ENCODE measurements at places on chromosomes 13 and 19.

- peak; percentile 91 for DNase-seq
These were observed 710 bp upstream of the BTBD2 start for GRCh38 chr19:2016041-2016807.

DNA sequence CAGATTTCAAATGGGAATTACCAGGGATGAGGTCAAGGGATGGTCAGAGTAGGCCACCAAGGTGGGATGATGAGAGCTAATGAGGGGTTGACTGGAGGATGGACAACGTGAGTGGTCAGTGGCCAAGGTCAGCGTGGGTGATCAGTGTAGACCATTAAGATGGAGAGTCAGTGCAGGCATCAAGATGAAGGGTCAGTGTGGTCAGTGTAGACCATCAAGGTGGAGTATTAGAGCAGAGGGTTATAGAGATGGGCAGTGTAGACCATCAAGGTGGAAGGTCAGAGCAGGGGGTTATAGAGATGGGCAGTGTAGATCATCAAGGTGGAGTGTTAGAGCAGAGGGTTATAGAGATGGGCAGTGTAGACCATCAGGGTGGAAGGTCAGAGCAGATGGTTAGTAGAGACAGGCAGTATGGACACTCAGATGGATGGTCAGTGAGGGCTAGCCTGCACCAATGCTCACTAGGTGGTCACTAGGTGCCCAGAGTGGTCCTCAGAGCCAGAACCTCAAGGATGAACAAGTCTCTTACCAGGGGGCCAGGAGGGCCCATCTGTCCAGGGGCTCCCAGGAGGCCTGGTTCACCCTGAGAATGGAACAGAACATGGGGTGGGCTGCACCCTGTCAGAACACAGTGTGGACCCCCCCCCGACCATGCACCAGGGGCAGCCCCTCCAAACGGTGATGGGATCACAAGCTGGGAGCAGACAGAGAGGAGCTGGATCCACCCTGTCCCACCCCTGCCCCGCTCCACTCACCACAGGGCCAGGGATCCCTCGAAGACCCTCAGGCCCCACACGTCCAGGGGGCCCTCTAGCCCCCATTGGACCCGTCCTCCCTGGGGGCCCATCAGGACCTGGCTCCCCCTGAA lies 32.7 kb upstream of the OLFM2 start:
- DNase-seq = no peak

- peak; percentile 30 for DNase-seq
These were observed 76.6 kb upstream of the POMP start for GRCh38 chr13:28582225-28582891.

- no peak for DNase-seq
These were observed 127.9 kb downstream of the DIAPH3 start for GRCh38 chr13:60035874-60036273.

GRCh38 chr13:111335298-111335697 lies 14.9 kb downstream of the TEX29 start:
- DNase-seq = no peak

DNA sequence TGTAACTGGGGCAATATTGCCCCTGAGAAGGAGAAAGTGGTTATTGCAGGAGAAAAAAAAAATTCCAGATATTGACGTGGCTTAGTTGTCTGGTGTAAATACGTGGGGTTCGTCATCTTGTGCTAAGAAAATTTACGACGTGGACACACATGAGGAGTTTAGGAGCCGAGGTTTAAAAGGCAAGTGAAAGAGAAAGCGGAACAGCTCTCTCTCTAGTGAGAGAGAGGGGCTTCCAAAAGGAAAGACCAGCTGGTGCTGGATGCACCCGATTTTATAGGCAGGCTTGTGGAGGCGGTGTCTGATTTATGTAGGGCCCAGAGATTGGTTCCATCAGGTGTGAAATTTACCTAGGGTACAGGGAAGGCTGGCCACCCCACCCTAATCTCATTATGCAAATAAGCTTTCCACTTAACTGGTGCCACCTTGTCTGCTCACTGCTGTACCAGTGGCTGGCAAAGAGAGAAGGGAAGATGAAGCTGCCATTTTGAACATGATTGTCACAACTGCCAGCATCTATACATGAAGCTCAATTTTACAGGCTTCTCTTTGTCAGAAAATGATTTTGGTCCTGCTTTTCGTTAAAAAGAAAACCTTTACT lies 845.1 kb downstream of the DACH1 start:
- DNase-seq = no peak

- DNase-seq = no peak
These were observed 63.3 kb downstream of the MCF2L start for GRCh38 chr13:113032291-113032690.

DNA sequence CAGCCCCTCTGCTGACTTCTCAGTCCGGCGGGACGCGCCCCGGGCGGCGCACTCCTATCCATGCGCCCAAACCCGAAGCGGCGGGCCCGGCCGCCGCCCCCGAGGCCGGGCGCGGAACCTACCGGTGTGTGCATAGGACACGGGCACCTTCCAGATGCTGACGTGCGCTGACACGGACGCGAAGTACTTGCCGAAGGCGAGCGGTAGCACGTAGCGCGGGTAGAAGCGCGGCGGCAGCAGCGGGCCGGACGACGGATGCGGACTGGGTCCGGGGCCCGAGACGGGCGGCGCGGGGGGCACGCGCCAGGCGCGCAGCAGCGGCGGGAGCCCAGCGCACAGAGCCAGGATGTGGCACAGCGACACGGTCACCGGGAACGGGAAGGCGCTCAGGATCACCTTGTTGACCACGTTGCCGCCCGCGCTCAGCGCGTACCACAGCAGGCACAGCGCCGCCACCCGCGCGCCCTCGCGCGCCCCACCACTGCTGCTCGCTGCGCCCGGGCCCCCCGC lies 338 bp downstream of the SLC35E1 start:
- DNase-seq = no peak

- no peak for DNase-seq
These were observed 561.6 kb downstream of the TBC1D4 start for GRCh38 chr13:74920361-74920760.

DNA sequence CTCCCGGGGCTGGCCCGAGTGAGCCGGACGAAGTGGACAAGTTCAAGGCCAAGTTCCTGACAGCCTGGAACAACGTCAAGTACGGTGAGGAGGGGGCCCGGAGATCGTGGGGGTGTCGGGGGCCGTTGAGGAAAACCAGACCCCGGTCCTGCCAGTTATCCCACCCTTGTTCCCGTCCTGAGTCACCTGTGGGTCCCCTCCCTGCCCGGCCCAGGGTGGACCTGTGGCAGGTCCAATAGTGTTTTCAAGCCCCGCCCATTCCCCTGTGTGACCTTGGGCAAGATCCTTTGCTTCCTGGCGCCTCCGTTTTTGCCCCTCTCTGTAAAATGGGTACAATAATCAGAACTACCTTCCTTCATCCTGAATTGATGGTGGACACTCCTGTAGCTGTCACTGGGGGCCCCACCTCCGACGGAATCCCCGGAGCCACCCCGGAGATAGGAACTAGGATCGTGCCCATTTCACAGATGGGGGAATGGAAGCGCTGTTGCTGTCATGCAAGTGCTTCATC lies 593 bp downstream of the ATG4D start:
- DNase-seq = no peak

DNA sequence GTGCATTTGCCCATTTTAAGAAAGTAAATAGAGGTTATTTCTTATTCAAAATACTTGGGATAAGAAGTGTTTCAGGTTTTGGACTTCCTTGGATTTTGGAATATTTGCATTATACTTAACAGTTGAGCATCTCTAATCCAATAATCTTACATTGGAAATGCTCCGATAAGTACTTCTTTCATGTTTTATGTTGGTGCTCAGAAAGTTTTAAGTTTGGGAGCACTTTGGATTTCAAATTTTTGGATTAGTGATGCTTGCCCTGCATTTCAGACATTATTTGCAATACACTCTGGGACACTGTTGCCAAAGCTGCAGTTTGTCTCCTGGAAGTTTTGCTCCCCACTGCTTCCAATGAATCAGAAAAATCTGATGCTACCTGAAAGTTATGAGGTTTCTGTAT lies 691.9 kb upstream of the SLITRK6 start:
- DNase-seq = no peak

- peak; percentile 95 for DNase-seq
These were observed 158.9 kb downstream of the EFNB2 start for GRCh38 chr13:106376401-106377112.

Measured in EH (cell line).